Activated CD4-positive, alpha-beta T cell treated with anti-CD3 and anti-CD28 coated beads, Interleukin-2, amount 50 U/mL, for 24 hours (primary cell): ENCODE measurements at places on chromosomes 11 and 22.

GRCh38 chr11:62147545-62147944 is 23.7 kb downstream of the INCENP start:
- no peak for DNase-seq

- no peak for DNase-seq
Observed at GRCh38 chr11:4090258-4090657, 4.3 kb upstream of the RRM1 start.

GRCh38 chr11:1998290-1998689 is 648 bp upstream of the H19 start:
- no peak for DNase-seq

- no peak for DNase-seq
Observed at GRCh38 chr11:60064111-60064510, 7.6 kb downstream of the MS4A3 start.

DNA sequence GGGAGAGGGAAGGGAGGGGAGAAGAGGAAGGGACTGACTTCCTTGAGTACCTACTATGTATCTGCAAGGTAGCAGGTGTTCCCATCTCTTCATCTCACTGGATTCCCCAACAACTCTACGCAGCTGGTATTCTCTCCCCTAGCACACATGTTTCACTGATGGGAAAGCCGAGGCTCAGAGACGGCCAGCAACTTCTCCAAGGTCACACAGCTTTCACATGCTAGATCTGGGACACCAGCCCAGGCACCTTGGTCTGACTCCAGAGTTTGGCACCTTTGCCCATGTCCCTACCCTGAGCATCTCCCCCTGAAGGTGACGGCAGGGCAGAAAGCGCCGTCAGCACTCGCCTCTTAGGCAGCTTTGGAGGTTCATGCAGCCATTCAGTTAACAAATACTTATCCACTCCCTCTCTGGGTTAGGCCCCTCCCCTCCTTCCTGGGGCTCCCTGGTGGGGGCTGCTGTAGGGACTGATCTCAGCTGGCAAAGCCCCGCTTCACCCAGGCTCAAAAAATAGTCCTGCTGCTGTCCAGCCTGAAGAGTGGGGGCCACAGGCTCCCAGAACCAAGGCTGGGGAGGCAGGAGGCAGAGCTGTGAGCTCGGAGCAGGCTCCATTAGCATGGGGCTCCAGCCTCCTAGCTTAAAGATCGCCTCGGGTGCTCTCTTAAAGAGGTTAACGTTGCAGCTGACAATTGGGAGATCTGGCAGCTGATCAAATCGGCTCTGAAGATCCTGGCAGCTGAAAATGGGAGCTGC is 79.4 kb downstream of the IGLL1 start:
- no peak for DNase-seq

GRCh38 chr11:86743223-86744118 is 56.9 kb upstream of the PRSS23 start:
- peak; percentile 18 for DNase-seq

GRCh38 chr11:87399341-87399740 is 361.6 kb downstream of the TMEM135 start:
- no peak for DNase-seq
